ENCODE measurements at places on chromosomes 7 and 10. TPM values are rescaled to one million over a fixed set of nuclear protein-coding genes. Genes with fewer than 3 reads are reported as not detected.

DNA sequence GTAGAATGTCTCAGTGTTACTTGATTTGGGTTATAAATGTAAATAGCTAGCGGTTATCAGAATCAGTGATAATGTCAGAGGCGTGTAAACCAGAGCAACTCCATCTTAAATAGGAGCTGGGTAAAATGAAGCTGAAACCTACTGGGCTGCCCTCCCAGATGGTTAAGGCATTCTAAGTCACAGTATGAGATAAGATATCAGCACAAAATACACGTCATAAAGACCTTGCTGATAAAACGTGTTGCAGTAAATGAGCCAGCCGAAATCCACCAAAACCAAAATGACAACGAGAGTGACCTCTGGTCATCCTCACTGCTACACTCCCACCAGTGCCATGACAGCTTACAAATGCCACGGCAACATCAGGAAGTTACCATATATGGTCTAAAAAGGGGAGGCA, 172.3 kb downstream of the CHRM2 start:
- DNase-seq, result no peak

GRCh38 chr10:111200505-111201186, 123.8 kb downstream of the ADRA2A start:
- DNase-seq, result no peak

C7orf57 gene
- total RNA-seq, result 0.31 TPM

- DNase-seq, result no peak
Observed at GRCh38 chr10:4074545-4075407, 289.8 kb upstream of the KLF6 start.

CRHR2 gene
- not detected for total RNA-seq

C10orf71 gene
- not detected for total RNA-seq

DNA sequence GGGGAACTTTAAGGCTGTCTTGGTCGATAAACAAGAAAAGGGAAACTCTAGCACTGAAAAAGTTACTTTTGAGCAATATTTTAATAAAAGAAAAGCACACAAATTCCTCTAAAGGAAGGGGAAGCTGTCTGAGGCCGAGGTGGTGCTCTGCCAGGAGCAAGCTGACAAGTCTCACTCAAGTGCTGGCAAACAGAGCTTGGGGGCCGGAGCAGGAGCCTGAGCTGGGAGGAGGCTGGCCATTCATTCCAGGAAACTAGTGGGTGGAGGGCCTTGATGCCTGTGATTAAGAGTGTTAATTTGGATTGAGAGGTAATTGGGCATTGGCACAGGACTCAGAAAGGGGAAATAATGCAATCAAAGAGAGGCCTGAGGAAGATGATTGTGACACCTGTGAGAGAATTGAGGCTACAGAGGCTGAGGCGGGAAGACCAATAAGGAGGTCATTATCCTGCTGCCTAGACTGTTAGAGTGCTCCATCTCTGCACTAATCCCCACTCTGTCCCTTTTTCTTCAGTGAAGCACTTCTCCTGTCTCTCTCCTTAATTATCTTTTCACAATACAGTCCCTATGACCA, 154.9 kb upstream of the COL1A2 start:
- no peak for DNase-seq

DNA sequence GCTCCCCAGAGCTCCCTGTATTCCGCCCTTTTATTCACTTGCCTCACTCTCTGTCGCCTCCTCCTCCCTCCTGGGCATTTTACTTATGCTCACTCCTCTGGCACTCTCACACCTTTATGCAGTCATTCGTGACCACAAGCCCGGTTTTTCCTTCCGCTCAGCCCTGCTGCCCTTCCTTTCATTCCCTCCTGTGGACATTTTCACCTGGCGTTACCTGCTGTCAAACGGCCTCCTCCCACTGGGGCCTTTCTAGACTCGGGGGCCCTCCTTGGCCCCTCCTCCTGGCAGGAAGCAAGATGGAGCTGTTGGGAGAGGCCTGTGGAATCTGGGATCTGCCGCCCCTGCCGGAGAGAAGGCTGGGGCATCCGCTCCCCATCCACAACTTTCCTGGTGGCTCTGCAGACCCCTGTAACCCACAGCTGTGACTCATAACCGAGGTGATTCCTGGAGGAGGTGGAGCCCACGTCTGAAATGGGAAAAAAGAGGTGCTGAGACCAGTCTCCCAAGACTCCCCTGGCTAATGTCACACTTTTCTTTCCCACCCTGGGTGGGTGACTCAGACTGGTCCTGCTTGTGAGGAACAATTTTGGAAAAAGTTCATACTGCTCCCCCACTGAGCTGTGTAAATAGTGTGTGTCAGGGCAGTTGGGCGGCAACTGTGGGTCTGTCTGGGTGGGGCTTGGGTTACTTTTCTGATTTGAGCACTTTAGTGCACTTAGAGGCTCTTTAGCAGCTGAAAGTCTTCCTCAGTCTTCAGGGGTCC, 1.2 kb downstream of the VCL start:
- DNase-seq, result no peak

GRCh38 chr10:80392250-80392649, 16.1 kb upstream of the PRXL2A start:
- DNase-seq, result no peak

TAS2R3 gene
- total RNA-seq, result 0.99 TPM

GRCh38 chr10:60896810-60897209, 47.2 kb downstream of the RHOBTB1 start:
- no peak for DNase-seq

GRCh38 chr7:106419455-106420182, 134.8 kb upstream of the NAMPT start:
- no peak for DNase-seq

GRCh38 chr10:60368875-60369546, 20.7 kb downstream of the ANK3 start:
- DNase-seq, result no peak

- no peak for DNase-seq
Observed at GRCh38 chr7:132551886-132552285, 24.4 kb downstream of the PLXNA4 start.

LBX1 gene
- total RNA-seq, result not detected

GRCh38 chr10:129660569-129660968, 193.5 kb downstream of the MGMT start:
- no peak for DNase-seq

GRCh38 chr7:10205696-10206095, 768.0 kb upstream of the PHF14 start:
- no peak for DNase-seq

DNA sequence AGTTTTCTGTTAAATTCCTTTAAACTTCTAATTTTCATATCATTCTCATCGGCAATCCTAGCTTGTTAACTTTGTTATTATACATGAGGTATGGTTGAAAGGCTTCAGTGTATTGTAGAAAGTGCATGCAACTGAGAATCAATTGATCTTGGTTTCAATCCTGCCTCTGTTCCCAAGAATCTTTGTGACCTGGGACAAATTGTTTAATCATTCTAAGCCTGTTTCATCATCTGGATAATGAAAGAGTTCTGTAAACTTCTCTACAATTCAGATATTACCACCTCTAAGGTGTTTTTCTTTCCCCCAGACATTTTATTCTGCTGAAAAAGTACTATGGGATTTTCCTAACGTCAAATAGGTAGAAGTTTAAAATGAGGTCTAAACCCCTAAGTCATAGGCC, 179.0 kb downstream of the RNLS start:
- no peak for DNase-seq

GRCh38 chr10:28733647-28734046, 56.3 kb downstream of the BAMBI start:
- no peak for DNase-seq

- no peak for DNase-seq
Observed at GRCh38 chr7:26284995-26285632, 6.5 kb upstream of the SNX10 start.

DNA sequence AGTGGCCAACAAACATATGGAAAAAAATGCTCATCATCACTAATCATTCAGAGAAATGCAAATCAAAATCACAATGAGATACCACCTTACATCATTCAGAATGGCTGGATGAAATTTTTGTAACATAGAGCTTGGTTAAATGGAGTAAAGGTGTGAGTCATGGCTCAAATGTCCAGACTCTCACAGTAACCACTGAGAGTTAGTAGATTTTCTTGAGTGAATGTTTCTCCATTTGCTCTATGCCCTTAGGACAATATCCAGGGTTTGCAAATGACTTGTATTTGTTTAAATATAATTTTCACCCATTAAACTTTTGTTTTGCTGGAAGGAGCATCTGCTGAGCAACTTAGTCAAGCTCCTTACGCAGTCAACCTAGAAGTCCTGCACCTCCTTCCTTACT, 967.2 kb downstream of the XPNPEP1 start:
- DNase-seq, result no peak

DNA sequence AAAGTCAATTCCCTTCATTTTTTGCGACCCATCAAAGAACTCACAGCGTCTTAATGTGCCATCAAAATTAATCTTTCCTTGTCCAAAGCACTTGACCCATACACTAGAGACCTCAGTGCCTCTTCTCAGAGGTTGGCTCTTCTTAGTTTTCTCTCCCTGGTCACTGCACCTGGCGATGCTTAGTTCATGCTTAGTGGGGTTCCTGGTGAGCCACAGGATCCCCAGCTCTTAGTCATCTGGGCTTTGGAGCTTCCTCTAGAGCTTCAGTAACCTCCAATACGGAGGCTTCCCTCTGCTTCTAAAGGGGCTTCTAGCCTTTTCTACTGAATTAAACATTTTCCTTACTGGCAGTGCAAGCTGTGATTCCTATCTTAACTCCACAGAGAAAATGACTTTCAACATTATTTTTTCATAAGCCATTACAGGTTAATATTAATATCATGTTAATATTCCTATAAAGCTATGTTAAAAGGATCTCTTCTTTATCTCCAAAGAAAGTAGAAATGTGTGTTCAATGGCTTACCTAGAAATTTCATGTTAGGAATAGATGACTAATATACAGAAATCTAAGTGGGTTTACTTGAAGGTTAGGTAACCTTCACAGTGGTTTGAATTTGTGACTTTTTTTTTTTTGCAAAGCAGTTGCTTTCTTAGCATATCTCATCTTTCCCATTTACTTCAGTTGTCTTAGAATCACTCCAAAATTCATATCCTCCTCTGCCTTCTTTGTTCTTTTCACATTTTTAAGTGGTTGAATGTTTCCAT, 295.2 kb downstream of the CAMK1D start:
- DNase-seq, result no peak

- no peak for DNase-seq
Observed at GRCh38 chr10:437698-438490, 251.6 kb downstream of the DIP2C start.

DNA sequence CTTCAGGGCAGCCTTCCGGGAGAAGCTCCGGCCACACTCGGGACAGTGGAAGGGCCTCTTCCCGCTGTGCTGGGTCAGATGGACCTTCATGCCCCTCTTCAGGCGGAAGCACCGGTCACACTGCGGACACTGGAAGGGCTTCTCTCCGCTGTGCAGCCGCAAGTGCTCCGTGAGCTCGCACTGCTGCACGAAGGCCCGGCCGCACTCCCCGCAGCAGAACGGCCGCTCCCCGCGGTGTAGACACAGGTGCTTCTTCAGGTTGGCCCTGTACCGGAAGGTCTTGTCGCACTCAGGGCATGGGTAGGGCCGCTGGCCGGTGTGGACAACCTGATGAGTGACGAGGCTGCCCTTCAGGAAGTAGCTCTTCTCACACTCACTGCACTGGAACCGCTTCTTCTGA, 14.2 kb upstream of the ZNF786 start:
- DNase-seq, result no peak

GRCh38 chr7:90832726-90833125, 236.6 kb downstream of the CDK14 start:
- no peak for DNase-seq

- DNase-seq, result no peak
Observed at GRCh38 chr7:147240468-147240867, 1123.9 kb downstream of the CNTNAP2 start.

ATP5MK gene
- 483 TPM for total RNA-seq

GRCh38 chr10:132946-133898, 2.0 kb upstream of the ZMYND11 start:
- DNase-seq, result no peak

DNA sequence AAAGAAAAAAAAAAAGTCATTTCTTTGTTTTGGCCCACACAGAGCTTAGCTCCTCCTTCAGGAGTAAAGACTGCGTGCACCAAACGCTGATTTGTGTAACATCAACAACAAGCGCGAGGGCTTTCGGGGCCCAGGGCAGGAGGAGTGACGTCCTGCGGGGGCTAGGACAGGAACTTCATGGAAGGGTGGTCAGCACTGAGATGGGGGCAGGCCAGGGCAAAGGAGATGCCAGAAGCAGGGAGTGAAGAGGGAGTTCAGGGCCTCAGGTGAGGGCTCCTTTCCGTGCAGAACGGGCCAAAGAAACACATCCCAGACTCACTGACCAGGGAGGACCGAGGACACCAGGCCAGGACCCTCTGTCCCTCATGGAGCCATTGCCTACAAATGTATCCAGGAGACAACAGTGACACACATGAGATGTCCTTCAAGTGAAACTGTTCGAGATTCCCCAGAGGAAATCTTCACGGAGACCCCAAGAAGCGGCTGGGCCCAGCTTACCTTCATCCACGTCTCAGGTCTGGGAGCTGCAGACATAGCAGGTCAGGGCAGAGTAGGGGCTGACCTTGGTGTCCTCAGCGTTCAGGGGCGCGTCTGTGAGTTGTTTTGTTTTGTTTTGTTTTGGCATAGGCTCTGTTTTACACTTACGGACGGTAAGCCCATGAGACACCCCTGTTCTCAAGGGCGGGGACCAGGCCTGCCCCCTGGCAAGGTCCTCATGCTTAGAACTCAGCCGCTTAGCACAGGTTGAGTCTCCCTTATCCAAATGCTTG, 30.4 kb upstream of the SHH start:
- DNase-seq, result no peak

GIMAP6 gene
- 38.7 TPM for total RNA-seq

CUBN gene
- 0.05 TPM for total RNA-seq

DNA sequence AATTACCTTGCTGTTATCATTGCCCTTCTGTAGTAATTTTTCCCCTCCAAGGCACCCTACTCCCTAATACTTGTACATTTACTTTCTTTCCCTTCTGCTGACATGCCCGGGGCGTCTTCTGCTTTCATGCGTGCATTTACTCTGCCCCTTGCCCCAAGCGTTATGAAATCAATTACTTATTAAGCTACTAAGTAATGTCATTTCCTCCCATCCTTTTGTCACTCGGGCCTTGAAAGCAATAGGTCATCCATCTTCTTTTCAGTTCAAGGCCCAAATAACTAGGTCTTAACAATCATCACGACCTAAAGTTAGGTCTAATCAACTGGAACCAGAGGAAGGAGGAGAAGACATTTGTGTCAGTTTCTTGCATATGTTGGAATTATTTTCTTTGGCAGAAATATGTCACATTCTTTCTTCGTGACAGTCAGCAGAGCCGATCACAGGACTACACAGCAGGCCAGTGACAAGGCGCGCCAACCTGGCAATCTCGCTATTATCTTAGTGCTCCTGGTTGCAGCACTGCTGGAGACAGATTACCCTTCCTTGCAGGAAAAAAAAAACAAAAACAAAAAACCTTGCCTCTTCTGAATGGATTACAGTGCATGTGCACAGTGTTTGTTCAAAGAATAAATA, 179.2 kb downstream of the RELN start:
- DNase-seq, result no peak

GRCh38 chr10:73653701-73654100, 2.1 kb downstream of the SYNPO2L start:
- DNase-seq, result no peak
